Activated T-cell treated with anti-CD3 and anti-CD28 coated beads, Interleukin-2, amount 50 U/mL, for 1 hour (primary cell): ENCODE measurements at places on chromosomes 1 and 21.
A peak's percentile ranks its signal among the peaks of the same experiment; 100 is the strongest.

GRCh38 chr1:32361674-32362473, 411 bp downstream of the FAM229A start:
- DNase-seq: peak; percentile 58

DNA sequence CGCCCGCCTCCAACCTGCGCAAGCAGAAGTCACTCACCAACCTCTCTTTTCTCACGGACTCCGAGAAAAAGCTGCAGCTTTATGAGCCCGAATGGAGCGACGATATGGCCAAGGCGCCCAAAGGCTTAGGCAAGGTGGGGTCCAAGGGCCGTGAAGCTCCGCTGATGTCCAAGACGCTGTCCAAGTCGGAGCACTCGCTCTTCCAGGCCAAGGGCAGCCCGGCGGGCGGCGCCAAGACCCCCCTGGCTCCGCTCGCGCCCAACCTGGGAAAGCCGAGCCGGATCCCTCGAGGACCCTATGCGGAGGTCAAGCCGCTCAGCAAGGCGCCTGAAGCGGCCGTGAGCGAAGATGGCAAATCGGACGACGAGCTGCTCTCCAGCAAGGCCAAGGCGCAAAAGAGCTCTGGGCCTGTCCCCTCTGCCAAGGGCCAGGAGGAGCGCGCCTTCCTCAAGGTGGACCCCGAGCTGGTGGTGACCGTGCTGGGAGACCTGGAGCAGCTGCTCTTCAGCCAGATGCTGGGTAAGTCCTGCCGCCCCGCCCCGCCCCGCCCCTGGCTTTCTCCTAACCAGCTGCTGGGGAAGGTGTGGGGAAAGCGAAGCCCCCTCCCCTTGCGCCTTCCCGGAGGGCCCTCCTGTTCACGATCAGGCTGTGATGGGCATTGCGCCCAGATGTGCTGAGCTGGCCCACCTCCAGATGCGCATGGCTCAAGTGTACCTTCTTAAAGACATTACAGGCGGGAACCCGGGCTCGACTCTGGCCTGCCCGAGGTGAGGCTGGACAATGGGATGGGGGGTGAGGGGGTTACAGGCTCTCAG, 110.2 kb downstream of the NAV1 start:
- DNase-seq: no peak

GRCh38 chr1:13935336-13935735, 235.3 kb downstream of the PRDM2 start:
- DNase-seq: no peak

GRCh38 chr21:22351076-22351475, 1352.9 kb downstream of the NCAM2 start:
- no peak for DNase-seq

DNA sequence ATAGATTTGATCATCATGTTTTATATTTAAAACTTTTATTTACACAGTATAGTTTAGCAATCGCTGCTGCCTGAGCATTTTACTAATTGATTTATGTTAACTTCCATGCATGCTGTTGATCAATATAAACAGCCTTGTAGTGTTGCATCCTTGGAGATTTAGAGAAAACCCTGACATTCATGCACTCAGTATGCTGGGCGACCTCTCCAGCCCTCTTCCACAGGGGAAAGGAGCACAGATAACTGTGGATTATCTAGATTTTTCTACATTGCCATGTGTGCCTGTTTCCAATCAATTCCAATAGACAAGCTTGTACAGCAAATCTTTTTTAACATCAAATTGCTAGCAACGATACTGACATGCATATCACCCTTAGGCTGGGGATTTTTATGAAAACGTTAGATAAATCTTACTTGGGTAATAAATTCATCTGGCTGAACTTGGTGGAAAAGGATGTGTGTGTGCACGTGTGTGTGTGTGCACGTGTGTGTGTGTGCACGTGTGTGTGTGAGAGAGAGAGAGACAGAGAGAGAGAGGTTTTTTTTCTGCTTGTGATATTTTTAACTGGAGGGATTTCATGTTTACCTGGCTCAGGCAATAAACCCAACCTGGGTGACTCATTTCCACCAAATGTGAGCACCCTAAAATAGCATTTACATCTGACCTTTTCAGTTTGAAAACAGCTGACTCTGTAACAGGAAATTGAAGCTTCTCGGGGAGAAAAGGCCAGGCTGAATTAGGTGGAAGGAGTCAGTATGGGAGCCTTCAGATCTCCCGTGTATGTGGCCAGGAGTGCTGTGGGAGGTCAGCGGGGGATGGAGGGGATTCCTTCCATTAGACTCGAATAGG, 339.8 kb downstream of the PRDM2 start:
- no peak for DNase-seq

DNA sequence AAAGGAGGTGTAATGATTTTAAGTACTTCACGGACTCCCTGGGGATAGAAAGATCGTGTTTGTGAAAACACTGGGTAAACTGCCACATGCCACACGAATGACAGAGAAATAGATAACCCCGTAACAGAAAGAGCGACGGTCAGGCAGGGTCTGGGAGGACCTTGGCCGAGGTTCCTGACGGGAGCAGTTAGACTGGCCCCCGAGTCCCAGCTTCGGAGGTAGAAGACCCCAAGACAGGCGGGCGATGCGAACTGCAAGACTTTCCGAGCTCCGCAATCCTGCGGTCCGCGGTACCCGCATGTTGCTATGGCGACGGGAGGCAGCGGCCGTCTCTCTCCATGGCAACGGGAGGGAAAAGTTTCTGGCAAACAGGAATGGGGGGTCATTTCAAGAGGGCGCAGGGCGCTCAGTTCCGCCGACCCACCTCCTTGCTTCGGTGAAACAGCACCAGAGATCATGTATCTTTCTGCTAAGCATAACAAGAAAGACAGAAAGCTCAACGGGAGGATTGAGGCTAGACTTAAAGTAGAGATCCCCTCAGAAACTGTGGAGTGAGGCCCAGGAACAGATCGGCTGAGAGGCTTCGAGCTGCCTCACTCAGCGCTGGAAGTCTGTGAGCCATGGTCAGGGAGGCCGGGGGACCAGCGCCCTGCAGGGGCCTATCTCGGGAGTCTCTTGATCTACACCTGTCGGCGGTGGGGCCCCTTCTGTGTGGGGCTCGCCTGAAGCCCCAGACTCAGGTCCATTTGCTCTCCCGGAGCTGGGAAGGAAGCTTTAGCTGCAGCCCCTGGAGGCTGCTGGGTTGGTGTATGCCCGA, 685 bp upstream of the SYT6 start:
- no peak for DNase-seq
